ENCODE measurements at places on chromosomes 16 and 17.

- DNase-seq, result no peak
These were observed 22.6 kb downstream of the SLC39A11 start for GRCh38 chr17:73069841-73070240.

DNA sequence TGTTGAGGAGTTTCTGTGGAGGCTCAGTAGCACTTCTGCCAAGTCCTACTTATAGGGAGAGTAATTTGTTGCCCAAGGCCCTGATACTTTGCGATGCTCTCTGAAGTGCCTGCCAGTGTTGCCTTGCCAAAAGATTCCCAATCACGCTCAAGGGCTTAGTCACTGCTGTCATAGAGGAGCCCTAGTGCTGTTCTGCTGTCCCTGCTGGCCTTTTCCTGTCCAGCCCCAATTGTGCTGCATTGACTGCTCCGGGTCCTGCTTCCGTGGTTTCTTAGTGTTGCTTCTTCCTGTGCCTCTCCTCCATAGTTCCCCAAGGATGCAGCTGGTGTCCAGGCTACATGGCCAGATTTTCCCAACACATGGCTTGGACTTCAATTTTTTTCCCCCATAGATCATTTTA is 13.9 kb downstream of the NUP93 start:
- no peak for DNase-seq

- DNase-seq, result no peak
These were observed 164.7 kb upstream of the CACNG5 start for GRCh38 chr17:66670206-66670605.

GRCh38 chr17:65930140-65930730 is 261.7 kb downstream of the CEP112 start:
- DNase-seq, result no peak

DNA sequence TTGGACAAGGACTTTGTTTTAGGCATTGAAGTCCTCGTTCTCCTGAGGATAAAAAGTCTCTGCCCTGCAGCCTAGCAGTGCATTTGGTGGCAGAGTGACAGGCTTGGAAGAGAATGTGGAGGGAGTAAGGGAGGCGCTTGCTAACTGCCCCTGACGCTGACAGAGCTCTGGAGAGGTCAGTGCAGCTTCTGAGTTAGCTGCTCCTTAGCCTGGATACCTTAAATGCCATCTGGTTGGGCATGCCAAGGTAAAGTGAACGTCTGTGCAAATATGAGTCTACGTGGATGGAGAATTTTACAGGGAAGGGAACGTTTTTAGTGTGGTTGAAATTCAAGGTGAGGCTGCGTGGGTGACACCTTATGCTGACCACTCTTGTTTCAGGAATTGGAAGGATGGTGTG is 44.4 kb downstream of the SEC14L1 start:
- no peak for DNase-seq

DNA sequence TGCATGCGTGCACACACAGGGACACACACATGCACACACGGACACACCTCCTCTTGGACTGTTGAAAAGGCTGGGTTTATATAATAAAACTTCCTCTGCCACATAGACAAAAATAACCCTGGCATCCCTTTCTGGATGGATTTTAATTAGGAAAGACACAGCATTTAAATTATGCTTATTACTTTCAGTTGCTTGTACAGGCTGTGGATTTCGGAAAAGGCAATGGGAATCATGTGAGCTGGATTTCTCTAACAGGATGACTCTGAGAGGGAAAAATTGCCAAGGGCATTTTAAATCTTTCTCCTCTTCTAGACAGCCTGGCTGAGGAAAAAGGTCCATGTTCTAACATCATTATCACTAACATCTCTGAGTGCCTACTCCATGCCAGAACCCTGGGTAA is 75.9 kb downstream of the HLF start:
- no peak for DNase-seq

DNA sequence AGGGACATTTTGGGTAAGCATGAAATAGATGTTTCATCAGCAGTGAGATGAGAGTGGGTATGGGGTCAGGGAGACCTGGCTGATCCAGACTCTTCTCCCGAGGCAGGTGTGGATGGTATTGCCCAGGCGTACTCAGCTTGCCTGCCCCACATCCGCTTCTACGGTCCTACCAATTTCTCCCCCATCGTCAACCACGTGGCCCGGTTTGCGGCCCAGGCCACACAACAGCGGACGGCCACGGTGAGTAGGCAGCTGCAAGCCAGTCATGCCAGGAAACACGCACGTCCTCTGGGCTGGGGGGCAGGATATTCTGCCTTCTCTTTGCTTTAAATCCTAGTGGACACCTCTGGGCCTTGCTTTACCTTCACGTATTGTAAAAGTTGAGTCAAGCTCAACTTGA is 44.7 kb downstream of the CPNE2 start:
- DNase-seq, result no peak

- DNase-seq, result no peak
These were observed 29.3 kb upstream of the MFSD6L start for GRCh38 chr17:8828517-8828875.

GRCh38 chr17:80575057-80575875 is 30.6 kb downstream of the RPTOR start:
- DNase-seq, result peak; percentile 72

Measured in SHP77 treated with DMSO at 0.1 percent for 48 hours (cell line).